A673 (cell line): ENCODE measurements at places on chromosomes 13 and 19. TPM values are rescaled to one million over a fixed set of nuclear protein-coding genes. Genes with fewer than 3 reads are reported as not detected.
A peak's percentile ranks its signal among the peaks of the same experiment; 100 is the strongest.

DNA sequence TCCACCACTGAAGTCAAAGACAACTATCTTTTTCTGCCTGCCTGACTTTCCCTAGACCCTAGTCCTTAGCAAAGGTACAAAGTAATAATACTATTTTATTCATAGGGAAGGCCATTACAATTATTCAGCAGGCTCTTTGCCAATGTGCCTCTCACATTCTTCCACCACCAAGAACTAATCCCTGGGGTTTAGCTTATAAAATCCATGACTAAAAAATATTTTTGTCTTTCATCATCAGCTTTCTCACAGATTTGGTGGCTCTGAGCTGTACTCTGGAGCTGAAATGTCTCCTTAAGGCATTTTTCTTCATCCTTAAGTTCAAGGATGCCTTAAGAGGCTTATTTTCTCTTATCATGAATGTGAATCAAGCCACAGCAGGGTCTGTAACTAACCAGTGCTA lies 96.1 kb downstream of the OXGR1 start:
- DNase-seq = peak; percentile 27

DNA sequence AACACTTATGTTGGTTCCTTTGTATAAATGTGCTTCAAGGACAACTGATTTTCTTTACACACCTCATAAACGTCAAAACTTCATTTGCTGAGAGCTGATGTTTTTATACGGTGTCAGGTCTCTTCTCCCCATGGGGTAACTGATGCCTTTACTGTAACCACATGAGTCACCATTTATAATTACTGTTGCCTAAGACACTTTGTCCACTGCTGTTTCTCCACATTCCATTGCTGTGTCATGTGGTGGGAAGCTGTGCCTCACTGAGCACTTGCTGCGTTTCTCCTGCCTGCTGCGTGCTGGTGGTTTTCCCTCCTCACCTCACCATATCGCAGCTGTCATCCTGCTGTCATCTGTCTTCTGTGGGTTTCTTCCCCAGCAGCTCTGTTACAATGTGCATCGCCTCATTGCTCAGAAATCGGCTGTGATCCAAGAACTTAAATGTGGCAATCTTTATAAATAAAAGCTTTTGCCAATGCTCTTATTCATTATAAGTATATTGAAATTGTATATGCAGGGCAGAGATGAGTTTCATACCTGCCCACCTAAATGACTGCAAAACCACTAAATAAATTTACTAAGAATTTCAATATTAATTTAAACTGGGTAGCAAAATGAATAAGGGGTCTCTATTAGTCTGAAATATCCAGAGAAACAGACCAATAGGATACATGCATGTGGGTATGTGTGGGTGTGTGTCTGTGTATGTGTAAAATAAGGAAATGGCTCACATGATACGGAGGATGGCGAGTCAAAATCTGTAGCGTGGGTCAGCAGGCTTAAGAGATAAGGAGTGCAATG lies 547.0 kb upstream of the SLITRK5 start:
- DNase-seq = peak; percentile 92

GRCh38 chr19:12791345-12792050 lies at the start of gene JUNB:
JUNB (plus strand) TSS chr19:12791486; CDS start chr19:12791772, 286 bp downstream.
- peak; percentile 97 for DNase-seq

Gene ACP7
- not detected in 2 replicates for total RNA-seq

GRCh38 chr13:42597505-42597904 lies 23.6 kb downstream of the TNFSF11 start:
- no peak for DNase-seq

GRCh38 chr13:51793570-51794271 lies 10.2 kb downstream of the DHRS12 start:
- DNase-seq = peak; percentile 51

GRCh38 chr13:80151016-80151415 lies 189.9 kb downstream of the SPRY2 start:
- DNase-seq = no peak

Gene OR7A5
- total RNA-seq = not detected in 2 replicates

Gene CASP14
- not detected in 2 replicates for total RNA-seq

DNA sequence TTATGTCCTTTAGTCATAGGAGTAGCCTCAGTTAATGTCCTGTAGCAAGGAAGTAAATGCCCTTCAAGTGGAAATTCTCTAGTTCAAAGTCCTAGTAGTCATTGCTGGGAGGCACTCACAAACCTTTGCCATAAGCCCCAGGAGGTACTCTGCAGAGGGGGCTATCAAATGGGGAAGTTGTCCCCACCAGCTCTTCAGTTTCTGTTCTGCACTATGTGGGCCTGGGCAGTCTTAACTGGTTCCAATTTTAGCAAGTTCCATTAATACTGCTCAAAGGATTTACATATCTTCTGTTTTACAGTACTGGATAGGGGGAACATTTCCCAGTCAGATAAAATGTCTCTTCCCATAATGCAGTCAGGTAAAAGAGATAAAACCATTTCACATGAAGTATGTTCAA lies 101.3 kb downstream of the B3GLCT start:
- DNase-seq = no peak

DNA sequence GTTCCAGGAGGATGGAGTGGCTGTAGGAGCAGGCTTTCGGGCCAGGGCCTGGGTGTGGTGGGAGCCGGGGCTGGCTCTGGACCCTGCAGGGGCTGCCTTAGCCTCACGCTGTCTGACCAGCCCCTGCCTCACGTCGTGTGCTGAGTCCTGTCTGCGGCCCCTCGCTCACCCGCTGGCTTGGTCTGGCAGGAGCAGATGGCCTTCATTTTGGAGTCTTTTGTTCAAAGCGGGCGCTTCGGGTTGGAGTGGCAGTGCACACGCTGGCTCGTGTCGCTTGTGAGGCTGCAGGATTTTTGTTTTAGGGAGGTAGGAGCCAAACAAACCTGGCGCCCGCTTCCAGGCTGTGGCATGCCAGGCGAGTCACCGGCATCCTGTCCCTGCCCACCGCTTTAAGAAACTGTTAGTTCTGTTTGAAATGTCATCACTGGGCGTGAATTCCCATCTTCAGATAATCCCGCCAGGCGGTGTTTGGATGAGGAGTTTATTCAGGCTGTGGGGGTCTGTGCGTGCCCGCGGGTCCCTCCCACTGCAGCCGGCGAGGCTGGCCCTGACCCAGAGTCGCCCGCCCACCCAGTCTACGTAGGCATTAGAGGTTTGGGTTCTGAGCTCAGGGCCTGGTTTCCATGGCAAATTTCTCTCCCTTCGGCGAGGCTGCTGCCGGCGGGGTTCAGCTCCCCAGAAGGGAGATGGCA lies 89.8 kb downstream of the KDM4B start:
- DNase-seq = no peak

GRCh38 chr19:3396881-3397265 lies 30.5 kb downstream of the NFIC start:
- DNase-seq = no peak

- no peak for DNase-seq
These were observed 1443.1 kb downstream of the PCDH9 start for GRCh38 chr13:65787082-65787481.

- DNase-seq = no peak
These were observed 5.3 kb downstream of the DYRK1B start for GRCh38 chr19:39828654-39829032.

Gene BRSK1
- 30.5 and 36.8 TPM in 2 replicates for total RNA-seq

DNA sequence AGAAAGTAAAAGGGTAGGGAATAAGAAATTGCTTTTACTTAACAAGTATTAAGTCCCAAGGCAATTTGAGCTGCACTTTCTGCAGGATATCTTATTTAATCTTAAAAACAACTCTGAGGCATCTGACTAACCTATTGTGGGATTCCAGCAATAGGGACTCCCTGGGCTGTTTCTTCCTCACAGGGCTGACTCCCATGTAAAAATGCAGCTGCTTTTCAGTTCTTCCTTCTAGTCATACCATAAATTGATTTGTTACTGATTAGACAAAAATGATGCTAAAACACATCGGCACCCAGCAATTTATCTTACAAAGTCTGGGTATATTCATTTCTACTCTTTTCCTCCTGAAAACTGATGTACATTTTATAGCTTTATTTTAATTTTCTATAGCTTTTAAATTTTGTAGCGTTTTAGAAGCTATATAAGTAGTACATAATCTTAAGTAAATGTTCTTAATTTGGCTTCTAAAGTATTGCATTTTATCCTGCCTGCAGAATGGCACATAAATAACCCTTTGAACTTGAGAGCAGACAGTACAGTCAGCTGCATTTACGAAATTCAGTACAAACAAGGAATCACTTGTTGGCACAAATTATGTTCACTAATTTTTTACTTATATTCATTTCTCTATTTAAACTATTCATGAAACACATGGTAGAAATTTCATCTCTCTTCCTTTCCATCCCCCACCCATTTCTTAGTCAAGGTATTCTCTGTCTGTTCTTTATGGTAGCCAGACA lies 102.4 kb upstream of the FRY start:
- DNase-seq = no peak

Gene CHST8
- 1.5 and 2.3 TPM in 2 replicates for total RNA-seq

- DNase-seq = no peak
These were observed 750.6 kb downstream of the DIAPH3 start for GRCh38 chr13:59413126-59413525.

- no peak for DNase-seq
These were observed 39.7 kb downstream of the PPP2R1A start for GRCh38 chr19:52229524-52229923.

GRCh38 chr19:43763473-43763939 lies 8.7 kb upstream of the SMG9 start:
- no peak for DNase-seq

Gene ZNF444
- 44.2 and 45.3 TPM in 2 replicates for total RNA-seq

Gene PCSK4
- total RNA-seq = 7.2 and 11.1 TPM in 2 replicates

Gene RAB3A
- total RNA-seq = 2.9 and 4.2 TPM in 2 replicates

Gene IL11
- 0.42 and 0.47 TPM in 2 replicates for total RNA-seq

DNA sequence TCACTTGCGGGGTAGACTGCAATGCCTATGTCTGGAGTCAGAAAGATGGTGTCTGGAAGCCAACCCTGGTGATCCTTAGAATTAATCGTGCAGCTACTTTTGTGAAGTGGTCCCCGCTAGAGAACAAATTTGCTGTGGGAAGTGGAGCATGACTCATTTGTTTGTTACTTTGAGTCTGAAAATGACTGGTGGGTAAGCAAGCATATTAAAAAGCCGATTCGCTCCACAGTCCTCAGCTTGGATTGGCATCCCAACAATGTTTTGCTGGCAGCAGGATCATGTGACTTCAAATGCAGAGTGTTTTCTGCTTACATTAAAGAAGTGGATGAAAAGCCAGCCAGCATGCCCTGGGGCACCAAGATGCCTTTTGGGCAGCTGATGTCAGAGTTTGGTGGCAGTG lies 9.5 kb upstream of the ERVV-1 start:
- DNase-seq = no peak

Gene C1QTNF9
- 0.34 TPM in 1 of 2 replicates, not detected in the other for total RNA-seq

- no peak for DNase-seq
These were observed 263.1 kb downstream of the FGF14 start for GRCh38 chr13:102138635-102139190.

DNA sequence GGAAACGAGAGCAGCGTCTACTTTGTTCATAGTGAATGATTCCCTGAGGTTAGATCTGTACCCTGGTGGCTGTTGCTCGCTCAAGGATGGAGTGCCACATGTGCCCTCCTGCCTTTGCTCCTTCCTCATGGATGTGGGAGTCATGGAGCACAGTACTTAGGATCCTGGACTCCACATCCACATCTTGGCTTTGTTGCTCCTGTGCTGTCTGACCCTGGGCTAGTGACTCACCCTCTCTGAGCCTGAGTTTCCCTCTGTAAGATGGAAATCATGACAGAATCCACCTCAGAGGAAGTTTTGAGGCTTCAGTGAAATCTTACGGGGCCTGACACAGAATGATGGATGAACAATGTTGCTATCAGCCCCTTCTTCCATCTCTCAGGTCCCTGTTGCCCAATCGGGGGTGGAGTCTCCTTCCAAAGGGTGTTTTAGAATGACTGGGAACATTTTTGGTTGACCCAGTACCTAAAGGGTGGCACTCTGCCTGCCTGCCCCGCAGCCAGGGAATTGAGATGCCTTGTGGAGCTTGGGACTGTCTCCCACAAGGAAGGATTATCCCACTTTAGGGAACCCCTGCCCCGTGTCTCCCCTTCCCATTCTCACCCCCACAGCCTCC lies 9.8 kb upstream of the TIMM50 start:
- DNase-seq = no peak

DNA sequence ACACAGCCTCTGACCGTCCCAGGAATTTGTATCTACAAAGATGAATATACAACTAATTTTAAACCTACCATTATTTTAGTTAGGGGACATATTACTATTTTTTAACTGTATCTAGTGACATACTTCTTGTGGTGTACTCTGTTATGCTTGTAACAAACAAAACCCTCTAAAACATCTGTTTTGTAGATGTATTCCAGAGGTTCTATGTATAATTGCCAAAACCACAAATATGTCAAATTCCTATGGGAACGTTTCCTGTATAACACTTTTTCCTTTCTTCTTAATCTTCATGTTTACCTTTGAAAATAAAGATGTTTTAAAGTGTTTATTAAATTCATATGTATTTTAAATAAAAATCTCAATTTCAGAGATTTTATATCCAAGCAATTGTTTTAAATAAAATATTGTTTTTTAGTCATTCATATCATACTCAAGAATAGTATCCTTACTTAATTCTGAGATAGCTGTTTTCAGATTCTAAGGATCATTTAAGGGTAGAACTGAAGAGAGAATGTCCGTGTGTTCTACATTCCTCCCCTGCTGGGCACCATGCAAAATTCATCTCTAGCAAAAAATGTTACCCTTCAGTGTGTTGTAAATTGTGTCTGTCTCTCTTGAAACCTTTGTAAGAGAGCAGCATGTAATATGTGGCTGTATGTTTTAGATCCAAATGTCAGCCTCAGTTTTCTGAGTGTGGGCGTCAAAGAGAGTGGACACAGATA lies 1327.7 kb downstream of the EFNB2 start:
- no peak for DNase-seq

- DNase-seq = no peak
These were observed 163.7 kb downstream of the KLF12 start for GRCh38 chr13:73970421-73971055.

Gene GRIK5
- total RNA-seq = 21.2 and 24.0 TPM in 2 replicates

GRCh38 chr13:40254394-40254793 lies 412.0 kb downstream of the FOXO1 start:
- DNase-seq = no peak

DNA sequence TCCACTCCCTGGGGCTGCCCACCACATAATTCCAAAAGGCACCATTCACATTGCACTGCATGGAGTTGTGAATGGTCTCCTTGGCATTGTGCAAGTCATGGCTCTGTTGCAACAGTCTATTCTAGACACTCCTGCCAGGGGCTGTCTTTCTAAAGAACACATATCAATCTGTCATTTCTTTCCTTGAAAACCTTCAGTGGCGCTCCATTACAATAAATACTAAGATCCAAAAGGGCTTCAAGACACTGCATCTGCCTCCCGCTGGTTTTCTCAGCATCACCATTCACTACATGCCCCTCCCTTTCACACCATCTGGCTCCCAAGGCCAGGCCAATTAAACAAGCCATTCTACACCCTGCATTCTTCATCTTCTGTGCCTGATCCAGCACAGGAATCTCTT lies 32.2 kb upstream of the TM9SF2 start:
- DNase-seq = peak; percentile 46

- DNase-seq = no peak
These were observed 73.5 kb upstream of the GJB6 start for GRCh38 chr13:20305587-20305986.

DNA sequence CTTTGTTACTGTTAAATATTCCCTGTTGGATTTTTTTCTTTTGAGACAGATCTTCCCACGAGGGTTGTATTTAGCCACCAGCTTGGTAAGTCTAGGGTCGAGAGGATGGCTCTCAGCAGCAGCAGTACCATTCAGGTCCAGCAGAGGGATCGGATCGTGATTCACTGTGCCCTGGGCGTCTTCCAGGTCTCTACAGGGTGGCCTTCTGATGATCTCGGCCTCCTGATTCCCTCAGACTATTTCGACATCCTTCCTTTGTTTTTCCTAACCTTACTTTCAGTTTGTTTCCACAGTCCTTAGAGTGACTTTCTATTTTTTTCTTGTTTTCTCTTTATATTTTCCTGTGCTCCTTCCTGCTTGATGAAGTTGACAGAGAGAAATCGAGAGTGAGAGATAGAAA lies 1436.9 kb downstream of the UQCRFS1 start:
- peak; percentile 53 for DNase-seq

Gene HRC
- total RNA-seq = not detected in 2 replicates
